Left lobe of liver (tissue), 2 donors: ENCODE measurements at places on chromosomes 4 and X.

DNA sequence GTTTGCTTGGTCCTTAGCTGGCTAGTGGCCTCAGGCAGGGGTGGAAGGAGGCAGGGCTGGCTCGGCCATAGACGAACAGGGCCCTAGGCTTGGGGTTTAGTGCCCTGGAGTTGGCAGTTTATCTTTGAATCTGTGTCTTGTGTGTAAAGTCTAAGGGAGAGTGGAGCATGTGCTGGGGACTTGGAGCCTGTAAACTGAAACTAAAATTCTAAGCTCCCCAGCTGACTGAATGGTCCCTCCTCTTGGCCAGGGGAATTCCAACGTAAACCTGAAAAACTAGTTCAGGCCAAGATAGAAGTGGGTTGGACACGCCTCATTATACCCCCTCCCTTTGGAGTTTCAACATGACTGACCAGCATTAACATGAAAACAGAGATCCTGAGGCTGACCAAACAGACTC is 46.1 kb upstream of the GPR78 start:
- DNase-seq, result no peak

- DNase-seq, result no peak
Measured at GRCh38 chrX:30615229-30615628, 37.7 kb upstream of the TASL start.

DNA sequence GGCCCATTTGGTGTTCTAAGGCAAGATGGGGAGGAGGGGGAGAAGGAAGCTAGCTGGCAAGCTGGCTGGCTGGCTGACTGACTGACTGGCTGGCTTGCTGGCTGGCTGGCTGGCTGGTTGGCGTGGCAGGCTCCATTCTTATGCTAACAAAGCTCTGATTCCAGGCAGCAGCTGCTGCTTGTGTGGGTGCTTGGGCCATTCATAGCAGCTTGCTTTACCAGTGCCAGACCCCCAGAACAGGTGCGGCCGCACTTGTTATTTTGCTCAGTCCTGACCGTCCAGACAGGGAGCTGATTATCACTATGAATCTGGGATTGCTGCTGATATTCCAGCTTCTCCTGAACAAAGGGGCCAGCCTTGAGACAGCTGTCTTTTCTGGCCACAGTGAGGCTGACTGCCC is 131.2 kb upstream of the PAK3 start:
- no peak for DNase-seq

DNA sequence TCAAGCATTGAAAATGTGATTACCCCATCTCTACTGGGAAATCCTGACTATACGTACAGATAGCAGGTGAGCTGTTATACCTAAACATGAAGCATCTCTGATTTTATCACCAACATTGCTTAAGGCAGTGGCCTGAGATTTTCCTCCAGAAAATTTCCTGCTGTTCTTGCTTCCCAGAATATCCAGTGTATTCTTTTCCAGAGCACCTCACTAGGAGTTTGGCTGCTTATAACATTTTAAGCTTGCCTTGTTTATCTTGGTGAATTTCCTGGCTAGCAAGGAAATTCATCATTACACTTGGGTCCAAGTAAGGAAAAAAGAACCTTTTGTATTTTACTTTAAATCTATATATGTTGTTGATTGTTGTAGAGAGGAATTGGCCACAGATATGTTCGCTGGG is 73.0 kb upstream of the CLCN4 start:
- no peak for DNase-seq

DNA sequence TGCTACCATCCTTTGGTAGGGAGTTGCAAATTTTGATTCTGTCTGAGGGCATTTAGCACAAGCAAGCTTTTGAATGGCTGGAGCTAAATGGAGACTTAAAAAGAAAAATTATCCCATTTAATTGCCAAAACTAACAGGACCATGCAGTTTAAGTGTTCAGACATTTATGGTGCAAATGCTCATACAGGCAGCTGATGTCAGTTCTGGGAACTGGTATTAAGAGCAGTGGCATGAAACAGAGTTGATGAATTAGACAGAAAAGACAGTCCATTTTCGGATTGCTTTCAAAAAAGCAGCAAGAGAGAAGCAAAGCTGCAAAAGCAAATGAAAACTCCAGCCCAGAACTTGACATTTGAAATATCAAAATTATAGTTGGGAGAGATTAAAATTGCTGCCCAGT is 1.3 kb downstream of the SCRG1 start:
- DNase-seq, result no peak

DNA sequence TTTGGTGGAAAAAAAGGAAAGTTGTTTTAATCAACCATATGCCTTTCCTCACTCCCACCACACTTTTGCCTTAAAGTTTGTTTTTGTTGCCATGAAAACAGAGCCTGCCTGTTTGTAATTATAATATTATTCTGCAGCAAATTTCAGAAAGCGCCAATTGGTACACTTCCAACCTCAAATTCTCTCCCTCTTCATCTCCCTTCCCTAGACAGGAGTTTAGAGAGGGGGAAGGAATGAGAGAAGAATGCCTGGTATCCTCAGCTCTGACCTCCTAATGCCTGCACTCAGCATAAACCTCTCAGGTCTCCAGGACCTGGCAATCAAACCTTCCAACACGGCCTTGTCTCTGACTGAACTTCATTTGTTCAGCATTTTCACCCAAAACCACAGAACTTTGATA is 138.4 kb upstream of the HCCS start:
- DNase-seq, result no peak

GRCh38 chr4:152605641-152606335 is 69.9 kb upstream of the FBXW7 start:
- no peak for DNase-seq

DNA sequence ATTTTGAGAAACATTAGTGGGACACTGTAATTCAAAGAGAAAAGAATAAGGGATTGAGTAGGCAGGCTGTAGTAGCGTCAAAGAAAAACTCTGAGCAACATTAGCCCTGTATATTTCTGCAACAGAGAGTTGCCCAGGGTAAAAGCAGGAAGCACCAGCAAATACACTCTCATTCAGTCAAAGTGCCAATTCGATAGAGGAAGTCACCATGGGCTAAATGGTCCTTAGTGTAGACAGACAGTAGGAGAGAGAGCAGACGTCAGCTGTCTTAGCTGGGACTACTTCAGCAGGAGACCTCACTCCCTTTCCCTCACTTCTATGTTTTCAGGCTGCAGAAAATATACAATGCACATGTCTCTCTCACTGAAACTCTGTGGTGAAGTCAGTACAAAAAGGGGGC is 2073.8 kb upstream of the TENM3 start:
- no peak for DNase-seq

GRCh38 chr4:102298716-102299115 is 46.6 kb downstream of the SLC39A8 start:
- DNase-seq, result no peak

- DNase-seq, result no peak
Measured at GRCh38 chr4:38734446-38734845, 48.3 kb downstream of the TLR10 start.

DNA sequence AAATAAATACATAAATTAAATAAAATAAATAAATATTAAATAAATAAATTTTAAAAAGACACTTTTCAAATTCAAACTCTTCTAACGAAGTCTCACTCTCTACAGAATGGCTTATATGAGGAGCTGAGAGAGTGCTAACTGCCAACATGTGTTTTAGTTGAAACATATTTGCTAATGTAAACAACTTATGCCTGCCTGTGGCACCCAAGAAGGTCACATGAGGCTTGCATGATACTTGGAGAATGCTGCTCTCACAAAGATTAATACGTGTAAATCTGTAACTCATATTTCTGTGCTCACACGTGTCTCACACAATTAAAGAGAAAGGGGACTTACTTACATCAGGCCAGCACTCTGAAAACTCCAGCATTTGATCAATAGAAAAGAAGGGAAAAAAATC is 43.2 kb upstream of the PITX2 start:
- no peak for DNase-seq

DNA sequence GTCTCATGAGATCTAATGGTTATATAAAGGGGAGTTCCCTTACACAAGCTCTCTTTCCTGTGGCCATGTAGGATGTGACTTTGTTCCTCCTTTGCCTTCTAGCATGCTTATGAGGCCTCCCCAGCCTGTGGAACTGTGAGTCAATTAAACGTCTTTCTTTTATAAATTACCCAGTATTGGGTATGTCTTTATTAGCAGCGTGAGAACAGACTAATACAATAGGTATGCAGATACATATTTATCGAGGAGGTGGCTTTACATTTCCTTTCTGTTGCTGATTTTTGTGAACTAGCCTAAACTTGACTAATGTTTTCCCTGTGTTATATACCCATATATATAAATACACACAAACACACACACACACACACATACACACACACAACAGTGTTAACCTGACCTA is 80.2 kb downstream of the VCX2 start:
- no peak for DNase-seq

- DNase-seq, result no peak
Measured at GRCh38 chr4:122728856-122729255, 3.6 kb upstream of the BBS12 start.

DNA sequence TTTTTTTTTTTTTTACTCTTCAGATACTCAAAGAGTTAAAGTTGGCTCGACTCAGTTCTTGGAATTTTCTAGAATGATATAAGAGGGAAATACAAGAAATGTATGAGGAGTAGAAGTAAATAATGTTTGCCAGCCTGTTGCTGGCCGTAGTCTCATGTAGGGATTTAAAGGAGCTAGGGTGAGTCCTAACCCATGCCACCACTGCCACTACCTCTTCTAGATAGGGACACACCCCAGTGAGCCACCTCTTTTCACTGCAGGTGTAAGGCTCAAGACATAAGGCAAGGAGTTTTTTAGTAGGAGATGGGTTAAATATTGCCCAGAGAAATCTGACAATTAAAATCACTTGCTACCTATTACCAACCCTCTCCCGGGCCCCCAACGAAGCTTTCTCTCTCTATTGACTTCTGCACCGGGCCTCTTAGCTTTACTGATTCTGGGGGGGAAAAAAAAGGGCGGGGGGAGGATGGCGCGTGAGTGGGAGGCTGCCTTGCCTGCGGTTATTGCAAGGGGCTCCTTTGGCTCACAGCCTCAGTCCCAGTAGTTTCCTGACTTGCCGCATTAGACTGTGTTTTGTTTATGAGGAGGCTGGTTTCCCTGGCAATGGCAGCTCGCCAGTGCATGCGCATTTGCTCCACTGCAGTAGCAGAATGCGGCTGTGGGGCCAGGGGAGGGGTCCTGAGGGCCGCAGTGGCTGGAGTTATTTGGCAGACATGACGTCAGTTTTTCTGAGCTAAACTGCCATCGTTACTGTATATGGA is 3.0 kb downstream of the LINC00632 start:
- DNase-seq, result peak; percentile 39
